ENCODE measurements at places on chromosomes 4 and X.

GRCh38 chr4:181820553-181820952 lies 422.6 kb upstream of the TENM3 start:
- DNase-seq: no peak

DNA sequence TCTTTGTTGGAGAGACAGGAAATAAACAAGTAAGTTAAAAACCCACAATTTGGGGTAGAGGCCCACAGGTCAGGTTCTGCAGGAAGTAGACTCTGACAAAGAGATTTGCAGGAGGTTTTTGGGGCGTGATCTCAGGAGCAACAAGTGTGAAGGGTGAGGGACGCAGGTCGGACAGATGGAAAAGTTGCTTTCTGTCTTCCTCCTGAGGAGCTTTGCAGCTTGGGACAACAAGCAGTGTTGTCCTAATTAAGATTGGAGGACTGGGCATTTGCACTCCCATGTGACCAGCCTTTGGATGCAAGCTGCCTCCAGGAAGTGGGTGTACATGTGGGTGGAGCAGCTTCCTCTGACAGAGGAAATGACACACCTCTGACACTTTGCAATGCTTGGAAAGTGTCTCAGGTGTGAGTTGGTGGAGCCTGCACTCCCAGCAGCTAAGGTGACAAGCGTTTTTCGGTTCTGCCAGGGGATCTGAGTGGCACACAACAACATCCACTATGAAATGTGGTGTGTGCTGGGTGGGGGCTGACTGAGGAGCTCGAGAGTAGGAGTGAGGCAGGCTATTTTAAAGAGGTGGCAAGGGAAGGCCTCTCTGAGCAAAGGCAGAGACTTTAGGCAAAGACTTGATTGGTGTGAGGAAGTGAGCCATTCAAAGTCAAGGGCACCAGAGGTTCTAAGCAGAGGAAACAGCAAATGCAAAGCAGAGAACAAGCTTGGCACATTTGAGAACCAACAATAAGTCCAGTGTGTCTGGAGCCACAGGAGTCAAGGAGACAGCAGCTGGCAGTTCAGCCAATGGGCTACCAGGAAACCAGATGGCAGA lies 339.8 kb upstream of the GATB start:
- DNase-seq: peak; percentile 78

GRCh38 chr4:100165809-100166208 lies 24.5 kb downstream of the DDIT4L start:
- DNase-seq: no peak

GRCh38 chr4:149166365-149166764 lies 649.3 kb downstream of the IQCM start:
- no peak for DNase-seq

DNA sequence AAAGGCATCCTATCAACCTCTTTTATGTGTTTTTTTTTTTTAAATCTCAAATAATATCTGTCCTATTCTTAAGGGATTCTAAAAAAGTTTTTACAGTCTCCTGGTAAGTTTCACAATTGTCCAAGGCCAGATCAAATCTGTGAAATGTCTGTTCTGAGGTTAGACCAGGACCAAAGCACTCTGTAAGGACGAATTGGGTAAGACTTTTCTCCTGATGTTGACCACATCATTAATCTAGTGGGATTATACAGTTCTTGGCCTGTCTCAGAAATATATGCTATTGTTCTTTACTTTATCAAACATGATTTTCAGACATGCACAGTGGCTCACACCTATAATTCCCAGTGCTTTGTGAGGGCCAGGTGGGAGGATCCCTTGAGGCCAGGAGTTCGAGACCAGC lies 45.8 kb upstream of the TMEM131L start:
- no peak for DNase-seq

Measured in activated T-cell treated with anti-CD3 and anti-CD28 coated beads, Interleukin-2, amount 50 U/mL, for 48 hours (primary cell).